ENCODE measurements at places on chromosomes 12 and 14.

DNA sequence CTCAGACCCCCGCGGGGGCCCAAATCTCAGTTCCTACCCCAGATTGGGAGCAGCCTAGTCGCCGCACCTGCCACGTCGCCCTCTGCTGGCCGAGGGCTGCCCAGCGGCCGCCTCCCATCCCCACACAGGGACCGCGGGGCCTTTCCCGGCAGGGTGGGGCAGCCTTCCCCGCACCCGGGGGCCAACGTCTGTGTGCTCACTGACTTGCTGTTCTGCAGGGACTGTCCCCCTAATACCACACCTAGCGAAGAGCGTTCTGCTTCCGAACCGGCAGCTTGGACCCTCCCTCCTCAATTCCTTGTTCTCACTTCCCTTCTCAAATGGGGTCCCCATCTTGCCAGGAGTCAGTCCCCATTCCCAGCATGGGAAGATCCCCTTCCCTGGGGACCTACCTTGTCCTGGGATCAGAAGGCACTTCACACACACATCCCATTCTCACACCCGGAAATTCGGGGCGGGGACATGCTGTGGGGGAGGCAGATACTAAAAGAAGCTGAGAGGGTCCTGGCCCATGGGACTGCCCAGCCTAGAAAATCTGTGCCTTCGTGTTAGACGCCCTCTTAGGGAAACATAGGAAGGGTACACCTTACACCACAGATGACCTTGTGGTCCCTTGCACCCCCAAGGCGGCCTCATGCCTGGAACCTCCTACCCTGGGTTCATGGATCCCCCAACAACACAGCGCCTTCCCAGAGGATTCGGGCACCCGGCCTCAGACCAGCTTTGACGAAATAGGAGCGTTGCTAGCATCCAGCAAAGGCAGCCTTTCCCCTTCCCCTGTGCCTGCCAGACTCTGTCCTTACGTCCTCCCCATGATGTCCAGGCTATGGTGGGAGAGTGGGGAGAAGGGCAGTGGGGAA lies 16.4 kb downstream of the ACVRL1 start:
- peak; percentile 50 for DNase-seq

- no peak for DNase-seq
These were observed 290.2 kb downstream of the PRKD1 start for GRCh38 chr14:29637411-29637810.

- DNase-seq, result no peak
These were observed 90.1 kb downstream of the LRRK2 start for GRCh38 chr12:40314927-40315326.

DNA sequence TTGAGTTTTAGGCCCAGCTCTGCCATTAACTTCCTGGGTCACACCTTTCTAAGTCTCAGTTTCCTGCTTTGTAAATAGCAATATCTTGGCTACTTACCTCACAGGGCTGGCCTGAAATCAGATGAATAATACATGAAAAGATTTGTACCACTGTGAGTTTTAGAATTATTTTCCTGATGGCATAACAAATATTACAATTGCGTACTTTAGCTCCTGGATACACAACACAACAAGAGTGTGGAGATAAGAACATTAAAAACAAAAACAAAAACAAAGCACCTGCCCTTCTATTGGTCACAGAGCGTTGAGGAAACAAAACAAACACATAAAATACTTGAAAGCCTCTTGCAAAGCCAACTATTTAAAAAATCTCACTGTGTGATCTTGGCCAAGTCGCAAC lies 4.9 kb upstream of the HDAC7 start:
- DNase-seq, result no peak

- no peak for DNase-seq
These were observed 13.7 kb upstream of the ALX1 start for GRCh38 chr12:85266356-85266755.

DNA sequence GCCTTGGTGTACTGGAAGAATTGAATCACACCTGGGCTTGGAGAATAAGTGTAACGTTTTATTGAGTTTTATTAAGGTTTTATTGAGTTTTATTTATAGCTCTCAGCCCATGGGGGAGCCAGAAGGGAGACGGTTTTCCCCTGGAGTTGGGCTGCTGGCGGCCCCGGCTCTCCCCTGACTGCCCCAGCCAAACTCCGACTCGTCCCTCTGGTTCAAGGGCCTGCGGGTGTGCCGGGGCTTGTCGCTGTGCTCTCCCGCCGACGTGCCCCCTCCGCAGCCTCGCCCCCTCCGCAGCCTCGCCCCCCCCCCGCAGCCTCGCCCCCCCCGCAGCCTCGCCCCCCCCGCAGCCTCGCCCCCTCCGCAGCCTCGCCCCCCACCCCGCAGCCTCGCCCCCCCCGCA lies 326.1 kb upstream of the RTL1 start:
- DNase-seq, result no peak

- no peak for DNase-seq
These were observed 21.8 kb upstream of the SPPL3 start for GRCh38 chr12:120925740-120926563.

DNA sequence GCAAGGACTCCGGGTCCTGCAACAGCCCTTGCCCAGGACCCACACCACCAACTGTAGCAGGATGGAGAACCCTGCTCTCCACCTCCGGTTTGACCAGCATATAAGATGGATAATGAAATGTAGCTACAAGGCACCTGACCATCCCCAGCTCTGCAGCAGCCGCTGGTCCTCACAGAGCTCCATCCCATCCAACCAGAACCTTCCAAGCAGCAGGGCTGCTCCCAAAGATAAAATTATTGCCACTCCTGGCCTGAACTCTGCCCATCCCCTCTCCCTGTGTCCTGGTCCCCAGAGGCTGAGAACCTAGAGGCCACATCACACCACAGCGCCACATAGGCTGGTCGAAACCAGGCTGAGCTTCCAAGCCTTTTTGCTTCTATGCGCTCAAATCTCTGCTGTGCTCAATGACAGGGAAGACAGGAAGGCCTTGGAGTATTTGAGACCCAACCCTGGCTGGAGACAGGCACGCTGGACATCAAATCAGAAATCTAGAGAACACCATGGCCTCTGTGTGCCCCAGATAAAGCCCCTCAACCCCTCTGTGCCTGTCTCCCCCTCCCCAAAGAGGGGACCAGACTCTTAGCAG lies 4.2 kb downstream of the CDK2AP1 start:
- no peak for DNase-seq

DNA sequence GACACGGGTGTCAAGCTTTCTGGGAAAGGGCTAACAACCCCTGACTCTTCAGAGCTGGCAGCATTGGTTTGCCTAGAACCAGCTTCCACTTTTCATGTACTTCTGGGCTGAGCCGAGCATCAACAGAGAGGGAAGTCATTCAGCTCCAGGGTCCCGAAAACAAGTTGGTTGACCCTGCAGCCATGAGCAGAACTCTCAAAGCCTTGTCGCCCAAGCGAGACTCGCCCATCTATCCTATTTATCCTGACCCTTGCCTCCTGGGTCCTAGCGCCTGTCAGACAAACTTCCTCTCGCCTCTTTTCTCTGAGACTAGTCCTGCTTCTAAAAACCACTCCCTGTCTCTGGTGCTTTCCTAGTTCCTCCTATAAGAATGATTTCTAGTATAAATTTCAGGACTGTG lies 47.9 kb downstream of the ASCL4 start:
- no peak for DNase-seq

- DNase-seq, result no peak
These were observed 160.5 kb upstream of the DIO3 start for GRCh38 chr14:101400830-101401229.

GRCh38 chr12:48602192-48602989 lies 32.5 kb upstream of the LALBA start:
- DNase-seq, result no peak

DNA sequence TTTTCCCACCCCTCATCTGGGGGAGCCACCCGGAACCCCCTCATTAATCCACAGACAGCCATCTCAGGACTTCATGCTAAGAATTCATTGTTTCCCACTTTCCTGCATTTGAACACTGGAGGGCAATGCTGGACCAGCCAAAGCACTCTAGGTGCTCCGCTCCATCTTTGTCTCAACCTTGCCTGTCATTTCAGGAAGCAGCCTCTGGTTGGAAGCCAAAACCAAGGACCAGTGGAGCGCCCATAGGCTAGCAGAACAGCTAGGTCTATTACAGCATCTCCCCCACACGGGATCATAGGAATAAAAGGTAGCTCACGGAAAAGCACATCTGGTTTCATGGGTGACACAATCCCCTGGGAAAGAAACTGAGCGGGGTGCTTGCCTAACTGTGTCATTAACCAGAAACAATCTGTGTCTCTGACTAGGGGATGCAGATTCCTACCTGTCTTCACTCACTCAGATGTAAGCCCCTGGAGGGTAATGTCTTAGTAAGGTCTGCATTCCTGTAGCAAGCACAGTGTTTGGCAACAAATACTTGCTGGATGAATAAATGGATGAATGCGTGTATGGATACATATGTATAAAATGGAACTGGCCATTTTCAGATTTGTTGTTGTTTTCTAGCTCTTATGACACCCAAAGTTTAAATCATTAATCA lies 197.0 kb downstream of the DAD1 start:
- no peak for DNase-seq

DNA sequence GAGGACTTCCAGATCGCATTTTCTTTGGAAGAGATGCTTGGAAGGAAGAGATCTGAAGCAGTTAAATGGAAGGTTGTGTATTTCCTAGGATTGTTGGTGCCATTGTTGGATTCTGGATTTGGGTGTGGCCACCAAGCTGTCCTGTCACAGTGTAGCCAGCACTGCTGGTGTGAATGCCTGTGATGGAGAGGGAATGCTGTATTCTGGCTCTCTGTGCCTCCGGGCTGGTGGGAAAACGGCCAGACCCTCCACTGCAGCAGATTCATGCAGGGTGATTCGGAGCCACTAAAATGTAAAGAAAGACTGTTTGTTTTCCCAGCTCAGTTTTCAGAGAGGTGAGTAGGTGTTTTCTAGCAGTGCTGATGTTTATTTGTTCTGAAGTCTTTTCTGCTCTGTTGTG lies 30.7 kb upstream of the MANSC4 start:
- DNase-seq, result no peak

DNA sequence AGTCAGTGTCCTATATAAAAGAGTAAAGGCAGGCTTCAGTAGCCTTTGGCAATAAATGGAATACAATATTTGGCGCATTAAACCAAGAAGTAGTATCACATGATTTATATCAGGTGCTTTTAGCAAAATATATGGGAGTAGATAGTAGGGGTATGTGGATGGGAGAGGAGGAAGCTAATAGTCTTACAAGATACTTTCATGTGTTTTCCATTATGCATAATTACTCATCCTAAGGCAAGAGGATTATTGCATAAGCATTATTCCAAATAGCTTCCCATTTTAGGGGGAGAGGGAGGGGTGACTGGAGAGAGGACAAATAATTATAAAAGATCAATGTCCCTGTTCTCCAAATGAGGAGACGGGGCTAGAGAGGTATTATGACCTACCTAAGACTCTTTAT lies 104.3 kb downstream of the DUSP6 start:
- DNase-seq, result no peak

GRCh38 chr12:105704787-105705186 lies 374.3 kb downstream of the C12orf75 start:
- DNase-seq, result no peak

DNA sequence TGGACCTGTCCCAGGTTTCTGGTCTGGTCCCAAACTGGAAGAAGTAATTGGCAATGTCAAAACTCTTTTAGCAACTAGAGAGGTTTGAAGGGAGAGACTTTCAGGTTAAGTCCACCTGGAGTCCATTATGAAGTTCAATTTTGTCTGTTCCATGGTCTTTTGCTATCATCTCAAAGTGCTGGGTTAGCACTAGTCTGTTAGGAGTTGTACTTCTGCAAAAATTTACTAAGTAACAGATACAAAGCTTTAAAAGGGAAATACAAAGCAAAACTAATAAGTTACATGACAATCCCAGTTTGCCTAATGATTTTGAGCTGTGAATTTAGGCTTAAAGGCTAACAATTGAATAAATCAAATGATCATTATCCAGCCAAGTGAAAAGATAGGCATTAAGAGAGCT lies 643.9 kb downstream of the C12orf50 start:
- DNase-seq, result no peak

DNA sequence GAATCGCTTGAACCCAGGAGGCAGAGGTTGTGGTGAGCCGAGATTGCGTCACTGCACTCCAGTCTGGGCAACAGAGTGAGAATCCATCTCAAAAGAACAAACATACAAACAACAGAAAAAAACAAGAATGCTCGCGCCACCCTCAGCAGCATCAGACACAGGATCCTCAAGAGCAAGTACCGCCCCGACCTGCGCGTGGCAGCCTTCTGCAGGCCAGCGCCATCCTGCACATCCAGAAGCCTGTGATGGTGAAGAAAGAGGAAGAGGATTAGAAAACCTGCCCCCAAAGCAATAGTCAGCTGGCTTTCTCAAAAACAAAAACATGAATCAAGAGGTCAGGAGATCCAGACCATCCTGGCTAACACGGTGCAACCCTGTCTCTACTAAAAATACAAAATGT lies 30.0 kb upstream of the EID3 start:
- DNase-seq, result no peak

- no peak for DNase-seq
These were observed 1317.4 kb upstream of the TMEM132C start for GRCh38 chr12:126949558-126949957.

DNA sequence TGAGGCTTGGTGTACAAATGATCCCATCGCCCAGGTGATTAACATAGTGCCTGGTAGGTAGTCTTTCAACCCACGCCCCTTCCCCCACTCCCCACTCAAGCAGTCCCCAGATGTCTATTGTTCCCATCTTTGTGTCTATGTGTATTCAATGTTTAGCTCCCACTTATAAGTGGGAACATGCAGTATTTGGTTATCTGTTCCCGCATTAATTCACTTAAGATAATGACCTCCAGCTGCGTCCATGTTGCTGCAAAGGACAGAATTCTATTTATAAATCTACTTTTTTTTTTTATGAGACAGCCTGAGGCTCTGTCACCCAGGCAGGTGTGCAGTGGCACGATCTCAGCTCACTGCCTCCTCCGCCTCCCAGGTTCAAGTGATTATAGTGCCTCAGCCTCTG lies 15.7 kb downstream of the SPX start:
- DNase-seq, result no peak

GRCh38 chr12:110937104-110937641 lies 16.8 kb upstream of the MYL2 start:
- peak; percentile 44 for DNase-seq

- peak; percentile 68 for DNase-seq
These were observed 140.5 kb downstream of the PRKCH start for GRCh38 chr14:61461808-61462275.

GRCh38 chr12:66235626-66236281 lies 46.7 kb downstream of the IRAK3 start:
- DNase-seq, result no peak

GRCh38 chr12:15837141-15837790 lies 44.9 kb upstream of the STRAP start:
- no peak for DNase-seq

- no peak for DNase-seq
These were observed 35.8 kb downstream of the FLVCR2 start for GRCh38 chr14:75614179-75614578.

DNA sequence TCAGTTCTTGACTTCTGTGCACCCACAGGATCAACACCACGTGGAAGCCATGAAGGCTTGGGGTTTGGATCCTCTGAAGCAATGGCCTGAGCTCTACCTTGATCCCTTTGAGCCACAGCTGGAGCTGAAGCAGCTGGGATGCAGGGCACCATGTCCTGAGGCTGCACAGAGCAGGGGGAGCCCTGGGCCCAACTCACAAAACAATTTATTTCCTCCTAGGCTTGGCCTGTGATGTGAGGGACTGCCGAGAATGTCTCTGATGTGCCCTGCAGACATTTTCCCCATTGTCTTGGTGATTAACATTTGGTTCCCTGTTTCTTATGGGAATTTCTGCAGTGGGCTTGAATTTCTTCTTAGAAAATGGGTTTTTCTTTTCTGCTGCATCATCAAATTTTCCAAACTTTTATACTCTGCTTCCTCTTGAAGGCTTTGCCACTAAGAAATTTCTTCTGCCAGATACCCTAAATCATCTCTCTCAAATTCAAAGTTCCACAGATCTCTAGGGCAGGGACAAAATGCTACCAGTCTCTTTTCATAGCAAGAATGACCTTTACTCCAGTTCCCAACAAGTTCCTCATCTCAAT lies 288.2 kb downstream of the CCDC59 start:
- DNase-seq, result no peak
